Stomach (tissue), 19 donors: ENCODE measurements at places on chromosomes 5 and 9. TPM values are rescaled to one million over a fixed set of nuclear protein-coding genes. Genes with fewer than 3 reads are reported as not detected.
A peak's percentile ranks its signal among the peaks of the same experiment; 100 is the strongest.

Gene SGTB
- not detected for total RNA-seq

DNA sequence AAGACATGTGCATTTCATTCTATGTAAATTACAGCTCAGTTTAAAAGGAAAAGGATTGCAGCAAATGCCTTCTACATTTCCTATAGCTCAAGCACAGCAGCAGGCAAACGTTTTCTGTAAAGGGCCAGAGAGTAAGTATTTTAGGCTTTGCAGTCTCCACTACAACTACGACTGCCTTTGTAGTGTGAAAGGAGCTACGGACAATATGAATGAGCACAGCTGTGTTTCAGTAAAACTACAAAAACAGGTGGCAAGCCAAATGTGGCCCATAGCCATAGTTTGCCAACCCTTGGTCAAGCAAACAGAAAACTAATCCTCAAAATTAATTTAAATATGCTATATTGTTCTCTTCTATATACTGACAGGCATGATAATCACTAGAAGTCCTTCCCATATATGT, 7.2 kb downstream of the PTBP3 start:
- H3K4me1 ChIP-seq = peaks cover 61% of the 10 kb centered on the region
- H3K36me3 ChIP-seq = no peaks in the 10 kb centered on the region
- H3K27me3 ChIP-seq = no peaks in the 10 kb centered on the region
- no peak overlapping the region for H3K27ac ChIP-seq
- DNase-seq = no peak

Gene DNLZ
- 10.1 TPM for total RNA-seq

GRCh38 chr9:16521868-16522411, 348.5 kb downstream of the BNC2 start:
- H3K36me3 ChIP-seq = no peaks in the 10 kb centered on the region
- no peak overlapping the region for H3K4me3 ChIP-seq

Gene SCGB3A1
- total RNA-seq = not detected

- peak overlapping the region; percentile 90 for H3K27ac ChIP-seq
- H3K4me1 ChIP-seq = peaks cover 12% of the 10 kb centered on the region
- peak; percentile 52 for DNase-seq
- H3K4me3 ChIP-seq = peak overlapping the region; percentile 90
Observed at GRCh38 chr5:177600508-177601018, 631 bp downstream of the B4GALT7 start.

DNA sequence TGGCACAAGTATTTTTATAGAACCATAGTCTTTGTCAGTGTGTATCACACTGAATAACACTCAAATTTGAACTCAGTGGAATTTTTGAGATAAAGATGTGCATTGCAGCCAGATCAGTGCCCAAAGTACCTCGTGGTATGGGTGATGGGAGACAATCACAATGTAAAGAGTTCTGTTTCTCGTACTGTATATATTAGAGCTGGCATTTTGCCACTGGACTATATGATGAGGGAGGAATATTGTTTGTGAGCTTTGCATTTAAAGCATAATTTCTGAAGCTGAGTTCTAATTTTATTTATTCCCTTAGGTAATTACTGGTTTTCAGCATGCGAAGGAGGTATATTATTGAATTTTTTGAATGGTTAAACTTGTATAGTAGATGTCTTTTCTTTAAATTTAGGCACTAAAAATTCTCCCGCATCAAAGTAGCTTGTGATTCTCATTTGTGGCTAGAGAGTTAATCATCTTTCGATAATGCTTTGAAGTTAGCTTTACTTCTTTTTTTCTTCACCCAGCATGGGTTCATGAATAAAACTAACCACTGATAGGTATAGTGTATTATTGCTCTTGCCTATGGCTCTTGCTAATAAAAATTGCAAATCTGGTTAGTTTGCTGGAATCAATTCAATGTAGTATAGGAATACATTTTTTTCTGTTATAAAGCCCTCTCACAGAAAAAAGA, 43.1 kb downstream of the PAM start:
- no peaks in the 10 kb centered on the region for H3K27me3 ChIP-seq
- no peaks in the 10 kb centered on the region for H3K36me3 ChIP-seq
- H3K4me3 ChIP-seq = no peak overlapping the region
- H3K27ac ChIP-seq = no peak overlapping the region
- DNase-seq = no peak

DNA sequence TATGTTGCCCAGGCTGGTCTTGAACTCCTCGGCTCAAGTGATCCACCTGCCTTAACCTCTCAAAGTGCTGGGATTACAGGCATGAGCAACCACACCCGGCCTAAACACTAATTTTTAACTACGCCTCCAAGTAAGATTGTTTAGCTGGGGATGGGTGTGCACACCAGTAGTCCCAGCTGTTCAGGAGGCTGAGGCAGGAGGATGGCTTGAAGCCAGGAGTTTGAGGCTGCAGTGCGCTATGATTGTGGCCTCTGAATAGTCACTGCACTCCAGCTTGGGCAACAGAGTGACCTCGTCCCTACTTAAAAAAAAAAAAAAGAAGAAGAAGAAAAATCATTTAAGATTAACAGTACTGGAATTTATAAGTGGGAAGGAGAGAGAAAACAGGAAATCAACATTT, 90.8 kb upstream of the NR5A1 start:
- H3K27ac ChIP-seq = no peak overlapping the region
- peaks cover 35% of the 10 kb centered on the region for H3K4me1 ChIP-seq

GRCh38 chr5:52275639-52276038, 512.1 kb upstream of the ITGA1 start:
- no peaks in the 10 kb centered on the region for H3K4me1 ChIP-seq
- no peak overlapping the region for H3K27ac ChIP-seq
- DNase-seq = no peak
- H3K36me3 ChIP-seq = no peaks in the 10 kb centered on the region
- H3K27me3 ChIP-seq = no peaks in the 10 kb centered on the region

- peak; percentile 96 for DNase-seq
- H3K27me3 ChIP-seq = peaks cover 54% of the 10 kb centered on the region
- no peak within 1 kb of the TSS for H3K27ac ChIP-seq
- H3K4me3 ChIP-seq = peak within 1 kb of the TSS; percentile 46
- H3K36me3 ChIP-seq = no peaks in the 10 kb centered on the region
- peaks cover 65% of the 10 kb centered on the region for H3K4me1 ChIP-seq
Observed at GRCh38 chr9:1050125-1050895, at the start of gene DMRT2. Gene DMRT2, plus strand, starts transcription at chr9:1050357. Its CDS starts 1,257 bp downstream, at chr9:1051614.

Gene RMRP
- 16,001 TPM for total RNA-seq

- no peak overlapping the region for H3K27ac ChIP-seq
- no peak for DNase-seq
- no peak overlapping the region for H3K4me3 ChIP-seq
- H3K27me3 ChIP-seq = no peaks in the 10 kb centered on the region
Observed at GRCh38 chr9:2781336-2781735, 62.6 kb downstream of the PUM3 start.

Gene HBEGF
- 6.4 TPM for total RNA-seq

GRCh38 chr9:89684218-89684617, 79.4 kb downstream of the GADD45G start:
- no peaks in the 10 kb centered on the region for H3K27me3 ChIP-seq
- H3K36me3 ChIP-seq = no peaks in the 10 kb centered on the region
- H3K27ac ChIP-seq = no peak overlapping the region
- no peak overlapping the region for H3K4me3 ChIP-seq
- no peak for DNase-seq

- peaks cover 66% of the 10 kb centered on the region for H3K4me1 ChIP-seq
- H3K27me3 ChIP-seq = no peaks in the 10 kb centered on the region
- peaks cover 6% of the 10 kb centered on the region for H3K36me3 ChIP-seq
- peak overlapping the region; percentile 59 for H3K27ac ChIP-seq
- no peak overlapping the region for H3K4me3 ChIP-seq
Observed at GRCh38 chr5:95808686-95809413, 13.7 kb downstream of the GLRX start.

- DNase-seq = no peak
- no peaks in the 10 kb centered on the region for H3K36me3 ChIP-seq
- no peaks in the 10 kb centered on the region for H3K4me1 ChIP-seq
Observed at GRCh38 chr5:63803165-63803564, 159.1 kb downstream of the HTR1A start.

- H3K4me3 ChIP-seq = peak overlapping the region; percentile 43
- peaks cover 12% of the 10 kb centered on the region for H3K4me1 ChIP-seq
- H3K36me3 ChIP-seq = no peaks in the 10 kb centered on the region
- peak; percentile 80 for DNase-seq
Observed at GRCh38 chr9:6715755-6716643, 41.8 kb upstream of the KDM4C start.

Gene KLF4
- 58.6 TPM for total RNA-seq

DNA sequence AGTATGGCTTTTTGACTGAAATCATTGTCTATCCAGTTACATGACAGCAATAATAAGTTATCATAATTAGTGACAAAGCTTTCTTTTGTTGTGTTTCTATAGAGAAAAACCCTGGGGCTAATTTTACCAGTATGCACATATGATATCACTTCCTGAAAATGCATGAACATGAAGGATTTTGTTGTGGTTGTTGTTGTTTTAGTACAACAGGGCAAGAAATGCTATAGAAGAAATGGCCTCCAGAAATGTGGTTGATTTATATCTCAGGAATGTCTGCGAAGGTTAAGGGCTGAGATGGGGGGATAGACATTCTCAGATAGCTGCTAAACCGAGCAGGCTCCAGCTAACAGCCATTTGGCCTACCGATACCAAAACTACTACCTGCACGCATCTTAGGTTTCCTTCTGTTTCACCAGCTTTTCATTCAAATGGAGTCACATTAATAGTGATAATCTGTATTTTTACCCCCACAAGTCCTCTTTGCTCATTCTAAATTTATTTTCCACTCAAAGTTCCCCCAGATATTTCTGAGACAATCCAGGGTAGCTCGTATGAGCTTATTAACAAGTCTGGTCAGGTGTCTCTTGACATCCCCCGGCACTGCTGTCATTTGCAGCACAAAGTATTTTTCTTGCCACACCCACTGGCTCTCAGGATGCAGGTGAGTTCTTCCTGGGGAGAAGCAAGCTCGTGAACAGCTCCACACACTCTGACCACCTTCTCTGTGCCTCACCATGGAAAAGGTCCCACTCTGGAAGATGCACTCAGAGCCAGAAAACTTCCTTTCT, 232.4 kb upstream of the GAS1 start:
- no peaks in the 10 kb centered on the region for H3K4me1 ChIP-seq
- no peak overlapping the region for H3K4me3 ChIP-seq
- H3K27ac ChIP-seq = no peak overlapping the region
- DNase-seq = no peak

Gene TRIM41
- total RNA-seq = 2.3 TPM

DNA sequence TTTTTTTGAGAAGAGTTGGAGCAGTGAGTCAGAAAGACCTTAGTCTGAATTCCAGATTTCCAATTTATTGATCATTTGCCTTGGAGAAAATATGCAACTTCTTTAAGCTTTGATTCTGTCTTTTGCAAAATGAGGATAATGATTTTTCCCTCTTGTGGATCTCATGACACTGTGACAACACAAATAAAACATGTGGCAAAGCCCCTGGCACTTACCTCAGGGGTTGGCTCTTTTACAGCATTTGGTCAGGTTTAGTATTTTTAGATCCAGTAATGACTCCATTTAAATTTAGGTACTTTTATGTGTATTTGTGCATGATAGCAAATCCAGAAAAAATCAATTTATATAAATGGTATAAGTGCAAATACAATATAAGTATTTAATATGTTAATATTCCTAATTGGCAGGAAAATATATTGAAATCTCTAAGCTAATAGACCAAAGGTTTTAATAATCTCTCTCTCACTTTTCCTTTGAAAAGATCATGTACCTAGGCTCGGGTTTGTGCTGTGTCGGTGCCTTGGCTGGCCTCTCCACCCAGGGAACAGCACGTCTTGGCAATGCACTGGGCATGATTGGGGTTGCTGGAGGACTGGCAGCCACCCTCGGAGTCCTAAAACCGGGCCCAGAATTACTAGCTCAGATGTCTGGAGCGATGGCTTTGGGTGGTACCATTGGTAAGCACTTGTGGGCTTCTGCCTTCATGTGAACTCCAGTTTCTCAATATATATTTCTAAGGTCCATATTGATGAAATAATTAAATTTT, 49.7 kb downstream of the NNT start:
- H3K4me1 ChIP-seq = peaks cover 10% of the 10 kb centered on the region
- H3K4me3 ChIP-seq = no peak overlapping the region
- no peak for DNase-seq
- H3K36me3 ChIP-seq = peaks cover 98% of the 10 kb centered on the region

Gene ADRA1B
- total RNA-seq = 0.18 TPM

GRCh38 chr9:124941679-124942561, 1.0 kb upstream of the GOLGA1 start:
- peaks cover 20% of the 10 kb centered on the region for H3K4me1 ChIP-seq
- peak; percentile 64 for DNase-seq
- H3K36me3 ChIP-seq = peaks cover 19% of the 10 kb centered on the region
- peak overlapping the region; percentile 98 for H3K27ac ChIP-seq

- no peak for DNase-seq
- H3K27me3 ChIP-seq = no peaks in the 10 kb centered on the region
- peak overlapping the region; percentile 54 for H3K27ac ChIP-seq
Observed at GRCh38 chr9:134391319-134392231, 65.3 kb downstream of the RXRA start.

Gene FOXD4L4
- not detected for total RNA-seq

GRCh38 chr5:88724201-88724600, 158.8 kb downstream of the MEF2C start:
- H3K4me1 ChIP-seq = no peaks in the 10 kb centered on the region
- H3K27ac ChIP-seq = no peak overlapping the region
- peak; percentile 24 for DNase-seq
- H3K36me3 ChIP-seq = peaks cover 29% of the 10 kb centered on the region

DNA sequence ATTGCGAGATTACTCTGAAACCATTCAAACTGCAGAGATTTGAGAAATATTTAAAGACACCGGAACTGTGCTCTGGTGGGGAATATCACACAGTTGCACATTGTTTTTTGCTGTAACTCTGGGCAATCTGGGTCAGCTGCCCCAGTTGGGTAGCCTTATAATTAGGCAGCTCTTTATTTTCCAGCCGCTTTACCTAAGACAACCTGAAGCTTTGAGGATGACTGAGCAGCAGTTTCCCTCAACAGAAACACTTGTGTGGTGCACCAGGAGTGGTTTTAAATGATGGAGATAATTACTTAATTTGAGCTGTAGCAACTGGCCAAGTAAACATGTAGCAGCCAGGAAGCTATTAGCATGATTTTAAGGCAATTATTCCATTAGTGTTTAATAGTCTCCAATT, 2.9 kb downstream of the PLCXD3 start:
- no peaks in the 10 kb centered on the region for H3K36me3 ChIP-seq
- no peak overlapping the region for H3K4me3 ChIP-seq
- peaks cover 19% of the 10 kb centered on the region for H3K4me1 ChIP-seq
- no peaks in the 10 kb centered on the region for H3K27me3 ChIP-seq

DNA sequence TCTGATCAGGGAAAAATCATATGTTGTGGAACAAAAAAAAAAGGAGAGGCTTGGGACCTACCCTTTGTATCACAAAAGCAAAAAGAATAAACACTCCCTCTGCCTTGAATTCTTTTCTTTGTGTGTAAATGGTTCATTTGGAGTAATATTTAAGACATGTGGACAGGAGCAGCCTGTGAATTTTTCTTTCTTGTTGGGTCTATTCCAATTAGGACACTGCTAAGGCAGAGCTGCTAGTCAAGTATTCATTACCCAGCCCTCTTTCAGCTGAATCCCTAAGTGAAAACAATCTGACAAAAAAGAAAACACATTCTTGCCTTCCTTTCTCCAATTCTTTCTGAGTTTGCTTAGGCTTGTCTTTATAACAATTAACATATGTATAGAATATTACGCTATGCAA, 330.0 kb downstream of the EBF1 start:
- H3K27ac ChIP-seq = peak overlapping the region; percentile 24
- peaks cover 18% of the 10 kb centered on the region for H3K4me1 ChIP-seq
- DNase-seq = no peak
